ENCODE measurements at places on chromosomes 11 and 22.
A peak's percentile ranks its signal among the peaks of the same experiment; 100 is the strongest.

- no peak for DNase-seq
These were observed 1.7 kb downstream of the AMOTL1 start for GRCh38 chr11:94769880-94770279.

- no peak for DNase-seq
These were observed 92.9 kb downstream of the DHCR7 start for GRCh38 chr11:71355281-71355680.

GRCh38 chr22:39997939-39998726 is 3.4 kb downstream of the FAM83F start:
- DNase-seq: peak; percentile 33

GRCh38 chr22:47923011-47923427 is 1160.6 kb downstream of the TBC1D22A start:
- no peak for DNase-seq

DNA sequence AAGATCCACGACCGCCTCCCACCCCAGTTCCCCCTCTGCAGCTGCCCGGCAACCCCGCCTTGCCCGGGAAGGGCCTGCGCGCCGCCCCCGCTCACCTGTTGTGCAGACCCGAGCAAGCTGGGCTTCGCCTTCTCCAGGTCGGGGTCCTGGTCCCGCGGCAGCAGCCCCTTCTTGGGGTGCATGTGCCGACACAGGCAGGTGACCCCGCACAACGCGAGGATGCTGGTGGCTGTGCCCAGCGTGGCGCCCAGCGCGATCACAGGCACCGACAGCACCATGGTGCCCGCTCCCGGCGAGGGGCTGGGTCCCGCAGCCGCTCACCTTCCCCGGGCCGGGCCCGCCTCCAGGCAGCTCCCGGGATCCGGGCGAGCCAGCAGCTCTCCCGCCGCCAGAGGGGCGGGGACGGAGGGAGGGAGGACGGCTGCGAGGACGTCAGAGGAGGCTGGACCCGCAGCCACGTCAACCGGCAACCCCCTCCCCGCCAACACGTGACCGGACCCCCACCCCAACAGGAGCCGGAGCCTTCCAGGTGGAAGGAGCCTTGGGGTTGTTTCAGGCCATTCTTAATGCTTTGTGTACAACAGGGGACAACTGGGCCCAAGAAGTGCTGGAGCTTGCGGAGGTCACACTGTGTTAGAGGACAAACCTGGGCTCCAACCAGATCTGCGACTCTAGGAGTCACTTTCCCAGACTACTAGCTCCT is at the start of gene SYT13:
Gene SYT13 (minus strand): TSS at position 412 of the 703 bp plus-strand sequence. CDS start 134 bp downstream, at position 278.
- DNase-seq: peak; percentile 57

DNA sequence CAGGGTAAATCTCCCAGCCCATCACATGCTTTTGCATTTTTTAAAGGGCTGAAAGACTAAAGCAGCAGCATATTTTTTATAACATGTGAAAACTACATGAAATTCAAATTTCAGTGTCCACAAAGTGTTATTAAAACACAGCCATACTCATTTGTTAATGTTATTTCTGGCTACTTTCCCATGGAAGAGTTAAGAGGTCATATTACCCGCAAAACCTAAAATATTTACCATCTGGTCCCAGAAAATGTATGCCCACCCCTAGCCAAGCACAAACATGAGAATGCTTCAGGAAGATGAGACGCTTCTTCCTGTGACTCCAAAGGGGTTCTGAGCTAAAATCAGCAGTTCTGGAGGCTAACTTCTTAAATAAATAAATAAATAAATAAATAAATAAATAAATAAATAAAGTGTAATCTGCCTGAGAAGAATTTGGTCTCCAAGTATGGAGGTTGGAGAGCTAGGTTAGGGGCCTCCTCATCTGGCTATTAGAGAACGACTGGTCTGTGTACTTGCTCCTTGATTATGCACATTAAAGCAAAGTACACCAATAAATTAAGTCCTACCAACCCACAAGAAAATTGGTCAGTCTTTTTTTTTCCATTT is 9.7 kb downstream of the IMMP1L start:
- no peak for DNase-seq

DNA sequence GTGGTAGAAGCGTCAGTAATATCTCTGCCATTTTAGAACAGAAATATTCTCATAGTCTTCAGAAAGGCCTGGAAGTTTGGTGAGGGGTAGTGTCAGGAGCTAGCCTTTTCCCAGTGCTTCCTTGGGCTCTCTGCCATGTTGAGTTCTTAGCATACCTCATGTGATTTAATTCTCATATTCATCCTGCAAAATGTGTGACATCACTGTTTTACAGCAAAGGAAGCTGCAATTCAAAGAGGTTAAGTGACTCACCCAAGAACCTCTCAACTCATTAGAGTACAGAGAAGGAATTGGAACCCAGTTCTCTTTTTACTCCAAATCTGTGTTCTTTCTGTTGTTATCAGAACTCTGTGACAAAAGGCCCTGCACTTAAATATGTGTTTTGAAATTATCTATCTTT is 72.1 kb downstream of the RNF169 start:
- no peak for DNase-seq

GRCh38 chr22:17086296-17086695 is 1.5 kb downstream of the IL17RA start:
- no peak for DNase-seq

- DNase-seq: no peak
These were observed 52.6 kb upstream of the EMID1 start for GRCh38 chr22:29152954-29153719.
